ENCODE measurements at places on chromosomes 4 and X. TPM values are rescaled to one million over a fixed set of nuclear protein-coding genes. Genes with fewer than 3 reads are reported as not detected.
A peak's percentile ranks its signal among the peaks of the same experiment; 100 is the strongest.

XAGE1B gene
- total RNA-seq, result not detected

SSX4 gene
- total RNA-seq, result not detected

DNA sequence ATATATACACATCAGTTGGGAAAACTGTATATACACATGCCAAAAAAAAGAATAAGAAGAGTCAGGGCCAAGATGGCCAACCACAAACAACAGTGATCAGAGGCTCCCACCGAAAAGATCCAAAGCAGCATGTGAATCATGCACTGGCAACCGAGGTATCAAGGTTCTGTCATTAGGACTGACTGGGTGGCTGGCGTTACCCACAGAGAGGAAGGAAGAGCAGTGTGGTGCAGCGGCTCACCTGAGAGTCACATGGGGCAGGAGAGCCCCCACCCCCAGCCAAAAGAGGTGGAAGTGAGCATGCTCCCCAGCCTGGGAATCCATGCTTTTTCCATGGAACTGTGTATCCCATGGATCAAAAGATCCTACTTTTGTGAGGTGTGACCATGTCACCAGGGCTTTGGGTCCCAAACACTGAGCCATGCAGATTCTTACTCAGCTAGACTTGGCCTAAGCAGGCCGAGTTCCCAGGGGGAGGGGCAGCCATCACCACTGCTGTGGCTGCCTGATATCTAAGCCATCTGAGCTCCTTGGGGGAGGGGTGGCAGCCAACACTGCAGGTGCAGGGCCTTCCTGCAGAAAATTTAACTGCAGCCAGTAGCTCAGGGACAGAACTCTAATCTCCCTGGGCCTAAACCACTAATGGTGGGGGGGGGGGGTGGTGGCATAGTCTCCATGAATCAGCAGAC lies 52.8 kb downstream of the P2RY10 start:
- H3K4me1 ChIP-seq, result peaks cover 7% of the 10 kb centered on the region
- no peaks in the 10 kb centered on the region for H3K27me3 ChIP-seq
- H3K4me3 ChIP-seq, result no peak overlapping the region
- H3K36me3 ChIP-seq, result no peaks in the 10 kb centered on the region
- H3K27ac ChIP-seq, result no peak overlapping the region
- DNase-seq, result peak; percentile 51

ALPK1 gene
- total RNA-seq, result 13.7 TPM

DNA sequence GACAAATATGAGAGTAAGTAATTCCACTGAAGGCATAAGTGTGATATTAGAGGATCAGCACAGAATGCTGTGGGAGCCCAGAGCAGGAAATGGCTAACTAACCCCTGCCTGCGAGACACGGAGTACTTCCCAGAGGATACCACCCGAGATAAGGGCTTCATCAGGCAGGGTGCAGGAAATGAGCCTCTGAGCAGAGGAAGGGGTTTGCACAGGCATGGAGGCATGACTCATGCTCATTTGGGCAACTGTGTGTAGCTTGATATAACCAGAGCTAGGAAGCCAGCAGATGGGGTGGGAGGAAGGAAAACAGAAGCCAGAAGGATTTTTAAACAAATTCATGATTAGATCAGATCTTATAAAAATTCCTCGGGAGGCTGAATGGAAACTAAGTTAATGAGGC lies 70.0 kb upstream of the TSPAN5 start:
- no peak overlapping the region for H3K4me3 ChIP-seq
- H3K4me1 ChIP-seq, result peaks cover 5% of the 10 kb centered on the region
- DNase-seq, result no peak
- no peak overlapping the region for H3K27ac ChIP-seq
- H3K27me3 ChIP-seq, result no peaks in the 10 kb centered on the region

DNA sequence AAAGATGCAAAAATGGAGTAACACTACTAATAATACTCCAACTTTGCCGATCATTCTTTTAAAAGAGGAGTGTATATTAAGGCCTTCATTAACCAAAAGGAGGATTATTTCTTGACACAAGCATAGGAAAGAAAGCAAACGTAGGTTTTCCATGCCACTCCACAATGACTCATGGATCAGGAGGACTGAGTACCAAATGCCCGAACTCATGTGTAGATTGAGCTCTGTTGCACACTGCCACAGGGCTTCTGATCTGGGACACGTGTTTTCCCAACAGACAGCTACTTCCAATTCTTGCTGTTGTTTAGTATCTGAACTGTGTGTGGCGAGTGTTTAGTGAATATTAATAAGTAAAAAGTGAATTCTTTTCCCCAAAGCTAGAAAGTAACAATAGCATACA lies 131.2 kb downstream of the LDB2 start:
- DNase-seq, result no peak
- no peaks in the 10 kb centered on the region for H3K27me3 ChIP-seq
- H3K4me3 ChIP-seq, result no peak overlapping the region
- H3K36me3 ChIP-seq, result no peaks in the 10 kb centered on the region
- H3K27ac ChIP-seq, result no peak overlapping the region
- no peaks in the 10 kb centered on the region for H3K4me1 ChIP-seq
